ENCODE measurements at places on chromosomes 4 and X.

DNA sequence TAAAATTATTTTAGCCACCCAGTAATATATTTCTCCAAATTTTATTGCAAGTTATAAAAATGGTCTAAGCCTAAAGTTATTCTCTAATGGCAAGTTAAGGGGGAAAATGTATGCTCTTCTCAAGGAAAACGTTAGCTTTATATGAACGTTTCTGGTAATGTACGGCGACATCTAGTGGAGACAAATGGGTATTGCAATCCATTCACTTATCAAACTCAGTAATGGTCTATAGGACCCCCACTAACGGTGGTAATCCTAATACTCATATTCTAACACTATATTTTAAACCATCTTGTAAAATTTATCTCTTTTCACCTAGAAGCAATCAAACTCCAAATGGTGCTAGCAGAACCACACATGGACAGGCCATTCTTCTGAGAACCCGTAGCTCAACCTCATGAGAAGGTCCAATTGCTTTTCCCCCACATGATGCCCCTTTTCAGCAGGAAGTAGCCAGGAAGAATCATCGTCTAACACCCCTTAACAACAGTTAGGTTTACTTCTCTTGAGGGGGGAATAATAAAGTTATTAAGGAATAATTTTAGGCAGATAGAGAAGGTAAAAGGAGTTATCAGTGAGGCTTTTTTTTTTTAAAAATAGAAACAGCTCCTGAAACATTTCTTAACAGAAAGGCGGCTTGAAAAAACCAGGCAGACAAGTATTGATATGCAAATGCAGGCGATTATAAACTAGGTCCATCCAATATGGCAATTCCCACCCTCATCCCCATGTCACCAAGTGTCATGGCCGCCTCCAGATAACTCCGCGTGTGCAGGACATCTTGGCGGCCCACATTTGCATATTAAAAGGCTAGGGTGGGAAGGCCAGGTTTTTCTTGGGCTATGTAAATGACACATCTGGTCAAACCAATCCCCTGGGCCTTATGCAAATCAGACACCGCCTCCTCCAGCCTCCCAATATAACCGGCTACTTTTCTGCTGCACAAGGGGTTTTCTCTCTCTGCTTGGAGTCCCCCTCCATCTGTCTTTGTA is 35.0 kb downstream of the NUDT11 start:
- DNase-seq, result peak; percentile 23

DNA sequence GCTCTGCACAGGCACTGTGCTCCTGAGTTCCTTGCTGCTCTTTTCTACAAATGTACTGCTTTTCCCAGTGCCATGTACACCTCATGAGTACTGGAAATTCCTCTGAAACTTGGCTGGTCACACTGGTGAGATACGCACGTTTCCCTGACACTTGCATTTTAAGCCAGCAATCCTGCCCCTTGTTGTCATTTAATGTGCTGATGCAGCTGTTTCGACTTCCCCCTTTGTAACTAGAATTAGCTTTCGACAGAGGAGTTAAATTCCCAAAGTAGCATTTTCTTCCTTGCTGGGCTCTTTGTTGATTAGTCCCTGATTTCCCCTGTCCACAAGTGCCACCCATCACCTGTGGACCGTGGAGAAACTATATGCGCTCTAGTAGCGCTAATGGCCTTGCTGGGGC is 77.5 kb downstream of the IQCM start:
- DNase-seq, result no peak

GRCh38 chr4:10007436-10007740 is 13.9 kb downstream of the SLC2A9 start:
- DNase-seq, result no peak

DNA sequence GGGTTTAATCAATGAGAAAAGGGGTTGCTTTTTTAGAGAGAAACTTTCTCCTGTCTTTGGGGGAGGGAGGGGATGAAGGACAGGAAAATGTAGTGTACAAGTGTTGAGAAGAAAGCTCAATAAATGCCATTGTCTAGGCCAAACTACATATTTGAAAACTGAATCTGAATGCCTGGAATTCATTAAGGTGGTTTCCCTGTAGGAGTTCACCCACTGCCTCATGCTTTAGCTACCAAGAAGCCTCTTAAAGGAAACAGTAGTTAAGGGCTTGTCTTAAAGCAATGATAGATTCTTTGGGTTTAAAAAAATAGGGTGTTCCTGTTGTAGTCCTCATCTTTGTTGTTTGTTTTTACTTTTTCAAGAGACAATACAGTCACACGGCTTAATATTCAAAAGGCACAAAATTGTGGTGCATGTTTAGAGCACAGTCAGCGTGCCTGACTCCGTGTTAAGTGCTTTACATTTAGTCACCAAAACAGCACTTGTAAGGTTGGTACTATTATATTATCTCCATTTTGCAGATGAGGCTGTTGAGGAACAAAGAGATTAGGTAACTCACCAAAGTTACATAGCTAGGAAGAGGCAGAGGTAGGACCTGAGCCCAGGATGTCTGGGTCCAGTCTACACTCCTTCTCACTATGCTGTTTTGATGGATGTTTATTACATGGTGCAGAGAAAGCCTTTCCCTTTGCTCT is 46.0 kb downstream of the FNIP2 start:
- DNase-seq, result peak; percentile 29

- DNase-seq, result no peak
Measured at GRCh38 chrX:136076942-136077341, 70.4 kb upstream of the FHL1 start.

GRCh38 chrX:70260104-70260503 is at the start of gene P2RY4:
Gene P2RY4 (minus strand): TSS chrX:70260204. CDS start chrX:70259624, 580 bp downstream.
- DNase-seq, result no peak

DNA sequence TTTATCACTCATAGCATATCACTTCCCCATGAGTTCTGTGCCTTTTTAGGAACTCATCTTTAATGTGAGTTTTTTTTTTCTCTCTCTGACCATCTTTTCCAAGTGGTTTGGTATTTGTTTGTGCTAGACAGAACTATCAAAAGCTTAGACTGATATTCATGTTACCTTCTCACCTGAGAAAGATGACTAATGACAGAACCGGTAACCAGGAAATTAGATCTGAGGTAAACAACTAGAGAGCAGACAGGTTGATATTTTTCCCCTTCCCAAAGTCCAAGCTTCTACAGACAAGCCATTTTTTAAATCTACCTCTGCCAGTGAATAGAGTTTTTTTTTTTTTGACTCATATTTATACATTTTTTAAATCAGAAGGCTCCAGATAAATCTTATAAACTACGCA is 17.0 kb upstream of the SRD5A3 start:
- DNase-seq, result no peak

DNA sequence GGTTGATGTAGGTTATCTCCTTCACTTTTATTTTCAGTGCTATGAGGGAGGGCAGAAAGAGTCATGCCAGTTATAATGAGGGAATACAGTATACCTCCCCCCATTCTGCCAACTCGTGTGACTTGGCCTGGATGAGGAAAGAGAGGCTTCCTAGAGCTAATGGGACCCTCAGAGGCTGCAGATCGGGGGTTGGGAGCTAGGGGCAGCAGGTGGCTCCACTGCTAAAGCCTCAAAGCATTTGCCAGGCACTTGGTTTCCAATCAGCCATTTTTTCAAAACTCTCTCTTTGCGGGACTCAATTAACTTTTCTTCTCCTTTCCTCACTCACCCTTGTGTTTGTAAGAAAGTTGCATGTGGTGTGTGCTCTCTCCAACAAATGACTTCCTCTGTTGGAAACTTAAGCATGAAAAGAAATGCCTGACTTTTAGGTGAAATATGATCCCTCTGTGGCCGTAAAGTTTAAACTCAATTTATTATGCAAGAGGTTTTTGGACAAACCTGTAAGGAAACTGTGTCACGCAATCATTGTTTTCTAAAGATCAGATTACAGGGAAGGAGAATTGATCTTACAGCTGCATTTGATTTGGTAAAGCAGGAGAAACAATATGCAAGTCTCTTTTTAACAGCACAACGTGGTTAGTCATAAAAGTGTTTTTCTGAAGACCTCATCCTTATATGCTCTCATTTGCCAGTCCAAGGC is 7.0 kb downstream of the SFRP2 start:
- no peak for DNase-seq
